ENCODE measurements at places on chromosomes 5 and 9.

GRCh38 chr5:115297031-115297430 is 577 bp upstream of the CCDC112 start:
- no peak for DNase-seq

DNA sequence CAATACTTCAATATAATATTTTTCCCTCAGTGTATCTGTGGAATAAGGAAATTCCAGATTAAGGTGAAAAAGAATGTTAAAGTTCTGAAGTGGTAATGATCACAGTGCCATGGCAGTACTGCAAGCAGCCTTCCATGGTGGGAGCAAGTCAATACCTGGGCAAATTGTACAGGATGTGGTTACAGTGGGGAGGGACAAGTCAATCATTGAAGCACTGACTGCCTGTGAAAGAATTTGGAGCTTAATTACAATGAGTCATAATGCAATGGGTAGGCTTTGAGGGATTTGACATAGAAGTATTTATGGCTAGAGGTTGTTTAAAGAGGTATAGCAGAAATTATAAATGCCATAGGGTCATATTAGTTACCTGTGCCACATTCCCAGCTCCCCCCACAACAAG is 786.5 kb upstream of the ACO1 start:
- DNase-seq: no peak

GRCh38 chr5:10331341-10331796 is 22.1 kb upstream of the MARCHF6 start:
- no peak for DNase-seq

- DNase-seq: no peak
These were observed 67.3 kb downstream of the GALNT12 start for GRCh38 chr9:98874721-98875255.

DNA sequence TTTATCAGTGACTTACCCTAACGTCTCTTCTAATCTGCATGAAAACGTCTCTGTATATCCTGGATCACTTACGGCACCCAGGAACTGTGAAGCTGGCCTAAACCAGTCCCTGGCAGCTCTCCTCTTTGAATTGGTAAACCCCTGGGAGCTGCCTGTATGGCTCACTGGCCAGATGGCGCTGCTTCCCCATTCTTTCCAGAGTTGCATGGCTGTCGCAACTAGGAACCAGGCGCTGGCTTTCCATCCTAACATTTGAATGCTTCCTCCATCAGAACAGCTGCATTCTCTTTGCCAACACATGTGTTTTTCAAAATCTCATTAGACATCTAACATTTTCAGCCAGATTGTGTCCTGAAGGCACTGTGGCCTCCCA is 8.0 kb upstream of the PCA3 start:
- DNase-seq: no peak

GRCh38 chr5:151643388-151643787 is 43.3 kb downstream of the SPARC start:
- DNase-seq: no peak

DNA sequence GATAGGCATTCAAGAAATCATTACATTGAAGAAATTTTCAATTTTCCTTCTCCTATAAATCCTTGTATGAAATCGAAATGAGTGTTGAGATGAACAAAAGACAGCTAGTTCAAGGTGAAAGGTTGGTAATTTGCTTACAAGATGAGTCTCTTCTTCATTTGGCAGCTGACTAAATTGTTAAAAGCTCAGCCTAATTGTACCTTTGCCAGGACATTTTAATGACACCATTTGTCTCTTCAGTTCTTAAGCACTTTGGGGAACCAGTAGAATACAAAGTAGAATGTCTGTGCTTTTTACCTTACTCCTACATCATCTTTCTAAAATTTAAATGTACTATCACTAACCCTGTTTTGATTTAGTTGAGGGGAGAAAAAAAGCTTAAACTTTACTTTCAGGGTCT is 59.4 kb downstream of the GRAMD2B start:
- DNase-seq: no peak
